GM12892 (cell line): ENCODE measurements at places on chromosomes 1 and 21.

DNA sequence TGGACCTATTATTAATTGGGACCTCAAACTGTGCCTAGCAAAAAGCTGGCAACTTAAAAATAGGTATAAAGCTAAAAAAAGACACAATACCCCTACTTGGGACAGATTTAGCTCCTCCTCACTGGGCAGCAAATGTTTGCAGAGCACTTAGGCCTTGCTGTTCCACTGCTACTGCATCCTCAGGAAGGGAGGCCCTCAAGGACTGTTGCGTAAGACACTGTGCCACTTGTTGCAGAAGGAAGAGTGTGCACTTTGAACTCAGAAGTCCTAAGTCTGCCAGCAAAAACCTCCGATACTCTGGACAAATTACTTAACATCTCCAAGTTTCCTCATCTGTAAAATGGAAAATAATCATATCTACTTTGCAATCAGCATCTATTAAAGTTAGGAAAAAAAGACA lies 322.9 kb downstream of the BARHL2 start:
- DNase-seq, result no peak

DNA sequence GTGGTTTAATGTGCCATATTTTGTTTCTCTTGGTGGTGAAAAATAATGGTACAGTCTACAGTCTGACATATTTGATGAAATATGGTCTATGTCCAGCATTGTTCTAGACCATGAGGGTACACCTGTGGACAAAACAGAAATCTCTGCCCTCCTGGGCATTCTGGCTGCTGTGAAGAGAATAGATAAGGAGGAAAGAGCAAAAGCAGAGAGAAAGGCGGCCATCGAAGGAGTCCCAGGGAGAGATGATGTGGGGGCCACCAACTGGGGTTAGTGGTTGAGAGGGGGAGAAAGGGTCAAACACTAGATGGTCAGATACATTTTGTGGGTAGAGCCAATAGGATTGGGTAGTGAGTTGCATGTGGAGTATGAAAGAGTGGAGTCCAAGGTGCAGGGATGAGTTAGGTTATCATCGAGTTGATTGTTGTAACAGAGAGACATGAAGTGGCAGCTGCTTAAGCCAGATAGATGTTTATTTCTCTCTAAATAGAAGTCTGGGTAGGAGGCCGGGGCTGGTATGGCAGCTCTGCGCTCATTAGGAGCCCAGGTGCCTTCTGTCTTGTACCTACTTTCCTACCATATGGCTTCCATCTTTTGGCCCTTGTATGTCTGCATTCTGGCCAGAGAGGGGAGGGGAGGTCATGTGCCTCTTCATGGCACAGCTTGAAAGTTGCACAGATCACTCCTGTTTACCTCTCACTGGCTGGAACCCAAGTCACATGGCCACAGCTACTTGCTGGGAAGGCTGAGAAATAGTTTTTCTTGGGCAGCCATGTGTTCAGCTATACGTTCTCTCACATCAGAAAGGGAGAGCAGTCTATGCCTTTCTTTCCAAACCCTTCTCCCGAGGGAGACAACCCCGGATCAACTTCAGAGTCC lies 13.0 kb downstream of the UBE4B start:
- no peak for DNase-seq

DNA sequence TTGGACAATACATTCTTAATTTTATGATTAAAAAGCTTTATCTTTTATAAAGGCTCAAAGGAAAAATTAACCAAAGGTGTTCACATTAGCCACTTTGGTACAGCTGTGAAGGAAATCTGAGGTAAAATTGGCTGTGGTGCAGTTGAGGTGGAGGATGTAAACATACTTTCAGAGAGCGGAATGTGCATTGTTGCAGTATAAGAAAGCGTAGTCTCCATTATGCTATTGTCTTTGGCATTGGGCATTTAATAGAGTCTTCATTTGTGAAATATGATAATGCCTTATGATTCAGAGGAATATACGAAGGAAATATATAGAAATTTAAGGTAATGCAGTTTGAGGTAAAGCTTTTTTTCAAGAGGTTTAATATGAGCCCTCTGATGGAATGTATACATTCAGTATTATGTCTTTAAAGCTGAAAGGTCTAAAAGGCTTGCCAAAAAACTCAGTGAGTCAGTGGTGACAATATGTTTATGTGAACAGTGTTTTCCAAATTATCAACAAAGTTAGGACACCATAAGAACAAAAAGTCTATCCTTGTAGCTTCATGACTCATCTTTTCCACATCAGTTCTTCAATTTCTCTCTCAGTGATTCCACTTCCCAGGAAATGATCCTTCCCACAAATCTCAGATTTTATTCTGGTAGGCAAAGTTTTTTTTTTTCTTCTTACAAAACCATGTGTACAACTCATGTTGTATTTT lies 26.9 kb upstream of the DDR2 start:
- no peak for DNase-seq

GRCh38 chr1:40318476-40318875 lies 1.4 kb upstream of the COL9A2 start:
- no peak for DNase-seq

GRCh38 chr1:225462429-225462713 lies 34.5 kb upstream of the LBR start:
- DNase-seq, result no peak

GRCh38 chr1:91124989-91125417 lies 103.2 kb upstream of the ZNF644 start:
- no peak for DNase-seq

- no peak for DNase-seq
Measured at GRCh38 chr1:110047463-110047862, 13.0 kb downstream of the STRIP1 start.

GRCh38 chr1:109516872-109517271 lies 7.3 kb upstream of the AMIGO1 start:
- no peak for DNase-seq

GRCh38 chr1:93575621-93576284 lies 105.9 kb downstream of the BCAR3 start:
- no peak for DNase-seq

GRCh38 chr21:34762786-34763185 lies 94.0 kb downstream of the CLIC6 start:
- no peak for DNase-seq

- no peak for DNase-seq
Measured at GRCh38 chr1:26788515-26788785, 700 bp downstream of the PIGV start.

DNA sequence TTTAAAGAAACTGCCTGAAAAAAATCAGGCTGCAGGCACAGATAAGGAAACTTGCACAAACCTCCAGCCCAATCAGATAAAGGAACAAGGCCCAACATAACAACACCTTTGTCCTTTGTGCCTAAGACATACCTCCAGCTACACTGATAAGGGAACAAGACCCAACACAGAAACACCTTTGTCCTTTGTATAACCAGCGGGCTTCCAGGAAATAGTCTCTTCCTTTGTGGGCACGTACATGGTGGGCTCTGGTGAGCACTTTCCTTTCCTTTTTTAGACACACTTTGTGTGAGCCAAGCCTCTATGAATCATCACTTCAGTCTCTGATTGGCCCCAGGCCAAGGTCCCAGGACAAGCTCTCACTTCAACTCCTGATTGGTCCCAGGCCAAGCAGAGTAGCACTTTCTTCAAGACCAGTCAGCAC lies 23.6 kb downstream of the ZNF670 start:
- DNase-seq, result no peak

DNA sequence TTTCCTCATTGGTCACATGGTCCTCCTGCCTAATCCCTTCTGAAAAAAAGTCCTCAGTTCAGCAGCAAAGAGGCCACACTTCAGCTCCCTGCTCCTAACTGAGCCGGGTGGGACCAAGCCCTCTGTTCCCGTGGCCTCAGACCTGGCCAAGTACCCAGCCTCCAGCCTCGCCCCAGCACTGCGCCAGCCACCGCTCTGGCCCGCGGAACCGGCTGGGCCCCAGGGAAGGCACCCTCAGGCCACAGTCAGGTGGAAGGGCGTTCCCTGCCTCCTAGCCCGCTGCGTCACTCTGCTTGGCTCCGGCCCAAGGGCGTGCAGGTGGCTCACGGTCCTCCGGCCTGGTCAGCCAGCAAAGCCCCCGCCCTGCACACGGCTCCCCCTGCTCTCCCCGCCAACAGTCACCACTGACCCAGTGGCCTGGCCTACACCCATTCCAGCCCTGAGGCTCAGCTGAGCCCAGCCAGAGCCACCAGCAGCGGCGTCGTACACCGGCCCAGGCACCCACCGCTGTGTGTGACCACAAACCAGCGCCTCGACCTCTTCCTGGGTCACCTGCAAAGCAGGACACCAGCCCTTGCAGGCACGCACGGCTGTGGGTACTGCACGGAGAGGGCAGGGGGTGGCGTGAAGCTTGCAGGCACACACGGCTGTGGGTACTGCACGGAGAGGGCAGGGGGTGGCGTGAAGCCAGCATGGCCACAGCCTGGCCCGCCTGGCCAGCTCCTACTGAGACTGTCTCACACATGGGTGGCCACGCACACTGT lies 19.4 kb downstream of the NADK start:
- DNase-seq, result no peak

DNA sequence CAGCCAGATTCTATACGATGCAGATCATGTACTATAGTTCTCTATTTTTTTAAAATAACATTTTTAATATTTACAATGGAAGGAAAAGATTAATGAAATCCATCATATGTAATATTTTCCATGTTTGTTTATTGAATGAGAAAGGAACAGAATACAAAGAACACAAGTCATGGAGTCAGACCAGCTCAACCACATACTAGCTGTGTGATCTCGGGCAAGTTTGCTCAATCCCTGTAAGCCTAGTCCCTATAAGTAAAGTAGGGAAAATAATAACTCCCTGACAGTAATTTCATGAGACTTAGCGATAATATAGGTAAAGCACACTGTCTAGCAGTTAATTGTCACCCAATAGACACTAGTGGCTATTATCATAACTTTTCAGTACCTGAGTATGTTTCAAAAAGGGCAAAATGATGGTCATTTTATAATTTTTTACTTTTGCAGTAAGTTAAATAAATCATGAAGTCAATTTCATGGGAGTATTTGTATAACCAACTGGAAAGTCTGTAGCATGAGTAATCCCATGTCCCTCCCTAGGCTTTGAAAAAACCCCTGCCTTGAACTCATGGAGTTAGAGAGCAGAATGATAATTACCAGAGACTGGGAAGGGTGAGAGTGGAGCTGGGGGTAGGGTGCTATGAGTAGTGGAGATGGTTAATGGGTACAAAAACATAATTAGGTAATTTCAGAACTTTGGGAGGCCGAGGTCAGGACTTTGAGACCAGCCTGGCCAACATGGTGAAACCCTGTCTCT lies 37.0 kb upstream of the EPS15 start:
- DNase-seq, result no peak
